Stimulated activated CD4-positive, alpha-beta T cell treated with anti-CD3 and anti-CD28 coated beads, Interleukin-4, amount 100 ng/mL, for 4 hours (primary cell): ENCODE measurements at places on chromosomes 3 and 15.

DNA sequence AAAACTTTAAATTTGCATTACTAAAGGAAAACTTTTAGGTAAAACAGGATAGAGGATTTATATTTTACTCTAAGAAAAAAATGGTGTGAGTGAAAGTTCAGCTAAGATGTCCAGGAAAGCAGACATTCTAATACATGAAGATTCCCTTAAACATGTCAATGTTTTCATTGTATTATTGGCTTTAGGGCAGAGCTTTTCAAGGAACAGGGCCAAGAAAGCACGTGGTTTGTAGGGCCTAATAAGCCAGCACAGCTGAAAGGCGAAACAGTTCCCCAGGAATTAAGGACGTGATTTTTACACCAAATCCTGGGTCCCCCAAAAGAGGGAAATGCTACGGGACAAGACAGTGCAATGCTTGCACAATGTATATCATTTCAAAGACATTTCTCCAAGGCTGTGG, 48.6 kb upstream of the MKRN3 start:
- DNase-seq = no peak

DNA sequence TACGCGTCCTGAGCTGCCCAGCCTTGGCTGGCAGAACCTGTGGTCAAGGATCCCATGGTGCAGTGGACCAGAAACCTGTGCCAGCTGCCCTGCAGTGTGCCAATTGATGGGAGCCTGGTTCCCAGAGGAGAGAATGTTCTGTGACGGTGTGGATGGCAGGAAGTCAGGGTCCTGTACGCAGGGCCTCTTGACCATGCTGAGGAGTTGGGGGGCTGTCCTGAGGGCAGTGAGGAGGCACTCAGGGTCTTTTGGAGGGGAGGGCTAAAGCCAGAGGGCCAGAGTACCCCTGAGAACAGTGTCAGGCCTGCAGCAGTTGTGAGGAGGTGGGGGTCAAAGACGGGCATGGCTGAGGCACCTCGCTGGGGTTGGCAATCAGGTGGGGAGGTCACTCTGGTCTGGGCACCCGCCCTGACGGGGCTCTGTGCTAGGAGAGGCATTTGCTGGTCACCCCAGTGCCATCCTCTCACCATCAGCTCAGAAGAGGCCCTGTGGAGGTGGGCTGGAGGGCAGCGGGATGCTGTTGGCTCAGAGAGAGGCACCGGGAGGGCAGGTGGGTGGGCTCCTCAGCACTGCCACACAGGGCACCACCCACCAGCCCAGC, 61.0 kb downstream of the SCN5A start:
- no peak for DNase-seq

DNA sequence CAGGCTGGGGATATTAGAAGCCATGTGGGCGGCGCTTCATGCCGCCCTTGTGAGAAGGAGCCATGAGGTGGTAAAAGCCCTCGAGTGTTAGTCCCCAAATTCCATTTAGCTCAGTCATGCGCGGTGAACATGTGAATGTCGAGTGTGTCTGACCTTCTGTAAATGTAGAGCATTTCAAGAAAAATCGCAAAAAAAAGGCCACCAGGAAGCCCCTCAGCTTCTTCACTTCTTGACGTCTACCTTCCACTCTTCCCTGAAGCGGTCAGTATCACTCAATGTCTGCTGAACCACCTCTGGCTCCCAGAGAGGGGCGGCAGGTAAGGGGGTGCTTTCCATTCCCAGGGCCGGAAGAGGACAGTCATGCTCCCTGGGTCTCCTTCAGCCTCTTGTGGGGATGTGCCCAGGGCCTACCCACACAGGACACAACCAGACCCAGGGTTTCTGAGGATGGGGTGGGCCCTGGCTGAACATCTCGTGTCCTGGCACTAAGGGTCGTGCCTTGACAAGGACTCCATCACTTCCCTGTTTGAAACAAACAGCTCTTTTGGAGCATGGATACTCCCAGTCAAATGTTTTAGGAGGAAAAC, 274.9 kb downstream of the FAM43A start:
- DNase-seq = no peak

DNA sequence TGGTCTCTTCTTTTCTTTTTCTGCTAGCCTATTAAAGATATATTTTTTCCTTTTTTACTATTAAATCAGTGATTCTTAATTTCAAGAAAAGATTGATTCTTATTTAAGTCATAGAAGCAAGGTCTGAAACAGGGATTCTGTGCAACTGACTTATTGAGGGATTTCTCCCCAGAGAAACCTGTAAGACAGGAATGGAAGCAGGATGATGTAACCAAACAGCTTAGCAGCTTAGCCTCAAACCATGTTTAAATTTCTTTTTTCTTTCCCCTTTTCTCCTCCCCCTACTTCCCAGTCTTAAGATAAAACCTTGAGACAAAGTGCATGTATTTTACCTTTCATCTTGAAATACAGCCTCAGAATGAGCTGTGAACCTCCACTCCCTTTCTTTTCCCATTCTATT, 322.8 kb downstream of the NEK10 start:
- DNase-seq = no peak

GRCh38 chr15:39443659-39444219, 137.1 kb upstream of the THBS1 start:
- no peak for DNase-seq

DNA sequence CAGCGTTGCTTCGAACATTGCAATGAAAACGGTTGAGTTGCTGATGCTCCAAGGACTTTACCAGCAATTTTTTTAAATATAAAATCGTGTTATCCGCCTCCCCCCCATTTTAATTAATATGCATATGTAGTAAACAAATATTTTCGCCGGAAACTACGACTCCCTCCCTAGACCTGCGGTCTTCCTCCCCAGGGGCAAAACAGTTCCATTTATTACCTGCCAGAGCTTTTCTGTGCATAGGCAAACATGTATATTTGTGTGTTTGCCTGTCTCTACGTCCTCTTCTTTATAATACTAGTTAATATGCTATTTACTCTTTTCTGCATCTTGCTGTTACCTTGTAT, 593 bp upstream of the RSL24D1 start:
- DNase-seq = no peak

- DNase-seq = no peak
These were observed 111.0 kb downstream of the ERC2 start for GRCh38 chr3:56357266-56357665.

GRCh38 chr3:130259166-130259874, 86.2 kb upstream of the COL6A5 start:
- no peak for DNase-seq

DNA sequence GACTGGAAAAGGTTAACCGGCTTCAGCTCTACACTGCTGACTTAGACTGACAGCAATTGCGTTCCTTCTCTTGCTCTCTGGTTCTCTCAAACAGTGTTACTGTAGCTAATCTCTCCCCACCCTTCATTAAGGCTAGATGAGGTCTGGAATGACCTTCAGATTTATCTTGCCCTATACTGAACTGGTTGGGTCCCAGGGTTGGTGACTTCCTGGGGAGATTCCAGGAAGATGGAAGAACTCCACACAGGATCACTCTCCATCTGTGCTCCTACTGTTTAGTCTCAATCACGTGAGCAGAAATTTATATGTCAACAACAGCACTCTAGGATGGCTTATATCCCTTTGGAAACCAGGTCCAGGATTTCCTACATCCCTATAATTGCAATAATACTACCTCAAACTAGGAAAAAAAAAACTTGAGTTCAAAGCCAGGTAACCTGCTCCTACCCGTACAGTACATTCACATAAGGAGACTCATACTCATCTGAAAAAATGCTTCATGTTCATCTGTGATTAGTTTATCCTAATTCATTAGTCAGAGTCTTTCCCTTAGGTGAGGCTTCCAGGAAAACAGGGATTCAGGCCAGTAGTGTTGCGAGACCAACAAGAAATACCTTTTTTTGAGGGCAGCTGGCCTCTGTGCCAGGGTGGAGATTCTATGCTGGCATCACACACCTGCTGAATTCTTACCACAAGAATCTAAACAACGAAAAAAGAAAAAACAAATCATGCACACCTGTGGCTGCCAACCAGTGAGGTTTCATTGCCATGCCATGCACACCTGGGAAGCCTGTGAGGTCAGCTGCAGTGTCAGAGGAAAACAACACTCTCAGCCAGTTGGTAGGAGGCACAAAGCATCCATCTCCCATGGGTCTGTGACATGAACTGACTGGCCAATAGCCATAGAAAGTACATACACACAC, 297.3 kb downstream of the MECOM start:
- DNase-seq = no peak

DNA sequence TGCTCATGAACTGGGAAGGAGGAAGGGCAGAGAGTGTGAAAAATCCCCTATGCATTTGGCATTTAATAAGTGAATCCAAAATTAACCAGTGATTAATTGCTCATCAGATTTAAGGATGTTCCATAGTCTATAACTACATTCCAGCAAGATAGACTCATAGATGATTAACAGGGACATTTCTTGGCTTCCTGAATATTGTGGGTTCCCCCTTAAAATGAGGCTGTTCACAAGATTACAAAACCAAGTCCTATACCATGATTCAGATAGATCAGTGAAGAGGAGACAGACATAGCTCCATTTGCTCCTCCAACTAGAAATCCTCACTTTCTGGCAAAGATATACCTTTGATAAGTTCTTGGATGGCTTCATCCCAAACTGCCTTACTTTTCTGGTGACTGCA, 15.4 kb downstream of the RASGRP1 start:
- no peak for DNase-seq

DNA sequence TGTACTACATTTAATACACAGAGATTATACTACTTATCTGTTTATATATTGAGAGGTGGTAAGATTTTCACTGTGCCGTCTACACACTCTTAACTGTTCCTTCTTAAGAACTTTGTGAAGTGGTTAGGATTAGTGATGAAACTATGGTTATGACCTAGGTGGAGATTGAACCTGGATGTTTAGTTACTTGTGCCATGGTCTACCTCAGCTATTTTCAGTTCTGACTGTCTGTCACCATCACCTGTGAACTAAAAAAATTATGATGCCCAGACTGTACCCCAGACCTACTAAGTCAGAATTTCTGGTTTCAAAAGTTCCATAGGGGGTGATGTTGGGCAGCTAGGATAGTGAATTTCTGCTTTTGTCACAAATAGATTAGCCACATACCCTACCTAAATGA, 6.4 kb downstream of the RASA2 start:
- no peak for DNase-seq

DNA sequence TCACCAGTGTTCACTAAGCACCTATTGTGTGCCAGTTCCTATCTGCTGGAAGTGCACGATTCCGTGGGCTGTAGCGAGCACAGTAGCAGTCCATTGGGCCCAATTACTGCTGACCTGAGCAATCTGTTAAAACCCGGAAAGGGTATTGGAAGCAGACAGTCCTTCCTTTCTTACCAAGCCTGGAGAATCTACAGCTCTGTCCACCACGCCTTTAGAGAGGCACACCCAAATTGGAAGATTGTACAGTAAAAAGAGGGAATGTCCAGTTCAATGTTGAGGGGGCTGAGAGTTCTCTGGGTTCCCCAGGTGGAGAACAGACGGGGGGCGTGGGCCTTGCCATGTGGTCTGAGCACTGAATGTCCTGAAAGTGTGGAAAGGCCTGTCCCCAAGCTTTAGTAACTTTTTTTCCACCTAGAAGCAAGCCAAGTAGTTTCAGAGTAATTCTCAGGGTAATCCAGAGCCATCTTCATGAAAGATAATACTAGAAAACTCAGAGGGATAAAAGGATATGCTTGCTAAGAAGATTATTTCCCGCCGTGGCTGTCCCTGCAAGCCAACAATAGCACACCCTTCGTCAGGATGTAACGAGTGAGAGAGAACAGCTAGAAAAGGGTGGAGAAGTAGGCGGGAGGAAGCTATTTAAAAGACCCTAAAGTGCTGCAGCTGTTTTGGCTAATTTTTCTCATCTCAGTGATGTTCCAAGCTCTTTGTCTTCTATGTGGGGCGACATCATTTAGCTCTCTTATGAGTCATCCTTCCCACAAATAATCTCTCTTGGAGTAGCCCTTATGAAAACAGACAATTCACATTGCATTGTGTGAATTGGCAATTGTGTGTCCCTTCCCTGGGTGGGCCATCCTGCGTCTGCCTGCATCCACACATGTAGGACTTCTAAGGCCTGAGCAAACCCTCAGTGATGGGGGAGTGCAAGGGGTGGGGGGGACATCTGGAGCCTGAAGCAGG, 181.0 kb downstream of the ATG7 start:
- no peak for DNase-seq

DNA sequence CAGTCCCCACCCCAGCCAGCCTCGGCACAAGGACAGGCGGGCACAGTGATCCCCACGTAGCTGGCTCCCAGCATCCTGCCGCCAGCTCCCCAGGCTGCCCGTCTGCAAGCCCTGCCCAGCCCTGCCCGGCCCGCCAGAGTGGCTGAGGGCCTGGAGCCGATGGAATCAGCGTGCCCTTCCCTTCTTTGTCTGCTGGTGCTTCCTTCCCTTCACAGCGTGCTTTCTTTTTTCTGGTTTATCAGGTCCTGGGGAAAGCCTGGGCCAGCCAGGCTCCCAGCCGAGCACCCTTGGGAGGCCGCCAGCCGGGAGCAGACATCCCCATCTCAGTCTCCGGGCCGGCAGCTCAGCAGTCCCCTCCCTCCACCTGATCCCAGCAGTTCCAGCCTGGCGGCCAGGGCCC, 54.7 kb upstream of the SMAD6 start:
- DNase-seq = no peak

DNA sequence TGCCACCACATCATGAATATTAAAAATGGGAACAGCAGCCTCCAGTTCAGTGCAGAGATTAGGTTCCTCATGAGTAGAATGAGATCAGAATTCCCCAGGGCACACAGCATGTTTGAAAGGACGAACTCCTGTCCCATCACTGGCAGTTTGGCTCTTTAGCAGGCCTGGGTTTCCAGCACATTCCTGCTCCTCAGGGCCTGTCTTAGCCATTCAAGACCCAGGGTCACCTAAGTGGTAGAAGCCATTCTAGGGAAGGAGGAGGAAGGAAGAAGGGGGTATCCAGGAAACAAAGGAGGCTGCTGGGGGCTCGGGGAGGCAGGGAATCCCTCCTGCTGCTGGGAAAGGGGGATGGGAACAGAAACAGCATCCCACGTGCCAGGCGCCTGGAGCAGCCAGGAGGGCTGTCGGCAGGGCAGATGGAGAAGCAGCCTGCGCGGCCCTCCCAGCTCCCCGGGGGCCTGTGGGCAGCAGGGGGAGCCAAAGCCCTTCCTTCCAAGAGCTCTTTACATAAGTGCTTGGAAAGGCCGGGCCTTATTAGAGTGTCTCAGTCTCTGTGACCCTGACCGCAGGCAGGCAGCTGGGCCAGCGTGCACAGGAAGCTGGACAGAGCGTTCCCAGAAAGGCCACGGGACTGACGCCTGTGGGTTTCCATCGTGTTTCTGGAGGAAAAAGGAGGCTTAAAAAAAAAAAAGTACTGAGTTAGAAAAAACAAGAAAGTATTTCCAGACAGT, 24.7 kb downstream of the LOXL1 start:
- DNase-seq = peak; percentile 66
